ENCODE measurements at places on chromosomes 6 and 20.

- no peak for DNase-seq
Observed at GRCh38 chr20:58876437-58876836, 23.9 kb downstream of the GNAS start.

DNA sequence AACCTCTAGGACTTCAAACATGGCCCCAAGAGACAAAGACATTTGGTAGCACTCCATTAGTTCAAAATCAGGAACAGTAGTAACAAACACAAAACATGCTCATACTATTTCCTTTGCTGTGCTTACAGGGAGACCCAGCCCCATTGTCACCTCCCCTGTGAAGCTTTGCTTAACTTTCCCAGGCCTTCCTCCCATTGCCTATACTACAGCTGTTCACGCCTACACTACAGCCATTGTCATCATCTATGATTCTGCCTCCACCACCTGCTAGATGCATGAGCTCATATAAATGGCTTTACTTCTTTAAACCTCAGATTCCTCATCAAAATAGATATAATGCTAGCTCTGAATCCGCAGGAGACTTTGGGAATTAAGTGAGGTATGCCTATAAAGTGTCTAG, 8.7 kb downstream of the PHACTR1 start:
- DNase-seq: no peak

DNA sequence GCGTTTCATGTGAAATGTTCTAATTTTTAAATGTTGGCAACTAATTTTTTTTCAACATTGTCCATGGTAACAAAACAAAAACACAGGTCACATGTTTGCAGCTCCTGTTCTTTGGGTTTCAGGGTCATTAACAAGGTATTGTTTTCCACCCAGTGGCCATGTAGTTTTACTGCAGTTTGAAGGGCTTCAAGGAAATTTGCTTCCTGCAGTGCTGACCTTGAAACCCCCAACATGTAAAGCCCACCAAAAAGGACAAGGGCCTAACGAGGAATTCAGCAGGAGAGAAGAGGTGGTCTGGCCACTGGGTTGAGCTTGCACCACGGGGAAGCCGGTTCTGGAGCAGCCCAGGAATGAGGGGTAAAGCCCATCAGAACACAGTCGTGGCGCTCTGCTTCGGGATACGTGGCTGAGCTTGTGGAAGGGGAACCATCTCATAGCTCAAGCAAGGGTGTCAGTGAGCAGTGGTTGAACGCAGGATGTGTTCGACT, 13.9 kb upstream of the KLHL31 start:
- no peak for DNase-seq

DNA sequence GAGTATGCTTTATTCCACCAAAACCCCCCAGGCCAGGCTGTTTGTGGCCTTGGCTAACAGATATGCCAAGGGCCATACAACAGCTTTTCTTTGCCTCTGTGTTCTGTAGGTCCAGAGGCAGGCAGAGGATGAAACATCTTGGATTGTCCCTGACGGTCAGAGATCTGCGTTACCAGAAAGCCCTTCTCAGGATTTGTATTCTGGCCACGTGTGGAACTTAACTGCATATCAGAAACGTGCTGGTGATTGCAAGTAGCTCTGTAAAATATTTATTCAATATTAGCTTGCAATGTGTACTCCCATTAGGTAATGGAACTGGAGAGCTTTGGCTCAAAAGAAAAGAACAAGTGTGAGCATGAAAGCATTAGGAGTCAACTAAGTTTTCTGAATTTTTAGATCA, 275.0 kb downstream of the CBLN4 start:
- DNase-seq: no peak

DNA sequence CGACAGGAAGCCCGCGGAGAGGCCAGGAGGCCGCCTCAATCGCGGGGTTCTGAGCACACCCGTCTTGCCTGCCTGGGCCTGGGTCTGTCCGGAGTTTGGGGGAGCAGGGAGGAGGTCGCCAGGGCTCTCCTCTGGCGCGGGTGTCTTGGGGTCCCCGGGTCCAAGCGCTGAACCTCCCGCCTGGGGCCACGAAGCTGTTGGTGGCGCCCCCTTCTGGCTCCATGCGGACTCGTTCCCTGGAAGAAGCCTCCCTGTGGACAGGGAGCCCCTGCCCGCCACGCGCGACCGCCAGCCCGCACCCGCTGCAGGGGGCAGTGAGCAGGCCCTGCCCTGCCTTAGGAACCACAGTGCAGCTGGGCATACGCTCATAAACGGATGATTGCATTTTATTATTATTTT, 44.7 kb downstream of the MCUR1 start:
- DNase-seq: no peak

GRCh38 chr6:74720923-74721322, 484.9 kb downstream of the COL12A1 start:
- DNase-seq: no peak

GRCh38 chr6:68973066-68973465, 338.0 kb downstream of the ADGRB3 start:
- no peak for DNase-seq

DNA sequence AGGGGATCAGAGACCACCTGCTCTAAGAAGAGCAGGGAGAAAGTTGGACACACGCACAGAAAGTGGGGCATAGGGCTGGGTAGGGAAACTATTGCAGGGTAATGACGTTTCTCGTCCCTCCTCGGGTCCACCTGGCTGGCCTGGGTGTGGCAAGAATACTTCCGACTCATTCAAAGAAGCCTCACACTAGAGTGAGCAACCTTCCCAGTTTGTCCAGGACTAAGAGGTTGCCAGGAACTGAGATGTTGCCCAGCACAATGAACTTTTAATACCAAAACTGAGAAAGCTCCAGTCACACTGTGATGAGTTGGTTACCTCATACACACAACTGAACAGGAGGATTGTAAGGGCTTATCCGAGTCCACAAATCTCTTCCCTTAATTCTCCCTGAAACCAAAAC, 74.5 kb upstream of the ADGRF1 start:
- no peak for DNase-seq

GRCh38 chr6:90106449-90106848, 190.2 kb downstream of the BACH2 start:
- DNase-seq: no peak

DNA sequence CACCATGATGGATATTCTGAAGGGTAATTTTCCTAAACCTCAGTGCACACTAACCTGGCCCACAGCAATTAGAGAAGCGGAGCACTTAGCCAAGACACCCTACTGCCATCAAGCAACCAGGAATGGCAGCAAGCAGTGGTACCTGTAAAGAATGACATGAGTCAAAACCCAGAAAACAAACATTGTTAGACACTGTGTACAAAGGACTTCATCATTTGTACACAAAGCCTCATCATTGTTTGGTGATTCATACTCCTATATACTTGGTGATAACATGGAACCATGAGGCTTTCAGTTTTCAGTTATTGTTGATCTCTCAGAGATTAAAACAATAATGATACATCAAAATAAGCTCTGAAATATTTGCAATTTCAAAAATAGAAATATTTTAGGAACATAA, 74.6 kb downstream of the MLIP start:
- DNase-seq: no peak

DNA sequence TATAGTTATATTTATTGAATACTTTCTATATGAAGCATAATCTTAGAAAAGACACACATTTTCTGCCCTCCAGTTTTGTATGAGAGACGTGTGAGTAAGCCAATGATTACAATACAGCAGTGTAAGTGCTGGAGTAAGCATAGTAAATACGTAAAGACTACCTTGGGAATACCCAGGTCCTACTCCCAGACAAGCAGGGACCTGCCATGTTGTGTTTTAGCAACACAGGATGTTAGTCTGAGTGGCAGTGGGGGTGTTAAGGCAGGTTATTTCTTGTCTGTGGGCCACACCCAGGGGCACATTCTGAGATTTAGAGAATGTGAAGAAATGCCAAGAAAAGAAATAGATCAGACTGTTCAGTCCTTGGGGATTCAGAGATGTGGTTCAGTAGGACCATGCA, 34.3 kb upstream of the RNF144B start:
- no peak for DNase-seq

GRCh38 chr6:64270083-64270482, 634.5 kb downstream of the PHF3 start:
- DNase-seq: no peak

- no peak for DNase-seq
Observed at GRCh38 chr20:16158090-16158975, 414.9 kb downstream of the KIF16B start.

DNA sequence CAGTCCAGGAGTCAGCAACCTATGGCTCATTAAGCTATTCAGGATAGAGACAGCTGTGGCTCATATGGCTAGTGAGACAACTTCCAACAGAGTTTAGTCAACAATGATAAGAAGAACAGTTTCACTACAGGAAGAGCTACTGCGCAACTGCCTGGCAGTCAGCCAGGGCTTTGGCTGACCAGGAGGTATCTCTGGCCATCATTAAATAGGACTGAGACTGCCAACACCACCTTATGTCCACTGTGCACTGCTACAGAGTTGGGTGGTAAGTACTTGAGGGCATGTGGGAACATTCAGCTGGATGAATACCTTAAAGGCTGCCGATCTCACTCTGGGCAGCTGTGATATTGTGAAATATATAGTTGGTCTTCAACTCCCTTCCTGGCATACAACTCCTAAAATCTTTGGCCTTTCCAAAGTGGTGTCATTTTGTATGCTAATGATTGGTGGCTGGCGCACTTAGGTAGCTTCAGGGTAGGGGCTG, 52.2 kb upstream of the FAM83C start:
- no peak for DNase-seq

GRCh38 chr20:45981261-45981660, 9.3 kb upstream of the ZNF335 start:
- no peak for DNase-seq

GRCh38 chr20:57140416-57140965, 126.0 kb downstream of the BMP7 start:
- no peak for DNase-seq

DNA sequence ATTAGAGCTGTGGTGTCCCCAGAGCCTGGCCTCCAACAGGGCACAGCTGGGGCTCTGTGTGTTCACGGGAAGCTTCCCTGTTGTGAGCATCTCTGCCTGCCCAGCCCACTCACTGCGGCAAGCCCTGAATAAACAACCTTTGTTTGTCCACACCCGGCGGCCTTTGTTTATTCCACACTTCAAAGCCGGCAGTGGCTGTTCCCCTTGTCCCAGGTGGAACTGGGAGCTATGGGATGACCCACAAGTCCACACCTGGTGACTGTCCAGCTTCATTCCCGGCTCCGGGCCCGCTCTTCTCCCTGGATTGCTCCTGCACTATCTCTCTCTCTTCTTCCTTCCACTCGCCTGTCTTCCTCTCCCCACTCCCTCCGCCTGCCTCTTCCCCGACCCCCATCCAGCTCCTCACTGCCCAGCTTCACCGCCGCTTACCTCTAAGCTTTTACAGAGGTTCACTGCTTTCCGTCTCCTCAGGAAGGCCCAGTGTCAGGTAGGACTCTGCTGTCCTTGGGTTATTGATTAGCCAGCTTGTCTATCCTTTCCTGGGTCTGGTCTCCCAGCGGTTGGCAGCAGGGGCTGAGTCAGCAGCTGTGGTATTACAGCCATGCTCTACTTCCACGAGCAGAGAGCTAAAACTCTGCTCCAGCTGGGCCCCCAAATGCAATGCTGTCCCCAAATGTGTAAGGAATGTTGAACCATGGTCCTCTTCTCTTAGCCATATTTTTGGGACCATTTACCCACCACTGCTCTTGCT, 17.8 kb downstream of the DACT2 start:
- no peak for DNase-seq

DNA sequence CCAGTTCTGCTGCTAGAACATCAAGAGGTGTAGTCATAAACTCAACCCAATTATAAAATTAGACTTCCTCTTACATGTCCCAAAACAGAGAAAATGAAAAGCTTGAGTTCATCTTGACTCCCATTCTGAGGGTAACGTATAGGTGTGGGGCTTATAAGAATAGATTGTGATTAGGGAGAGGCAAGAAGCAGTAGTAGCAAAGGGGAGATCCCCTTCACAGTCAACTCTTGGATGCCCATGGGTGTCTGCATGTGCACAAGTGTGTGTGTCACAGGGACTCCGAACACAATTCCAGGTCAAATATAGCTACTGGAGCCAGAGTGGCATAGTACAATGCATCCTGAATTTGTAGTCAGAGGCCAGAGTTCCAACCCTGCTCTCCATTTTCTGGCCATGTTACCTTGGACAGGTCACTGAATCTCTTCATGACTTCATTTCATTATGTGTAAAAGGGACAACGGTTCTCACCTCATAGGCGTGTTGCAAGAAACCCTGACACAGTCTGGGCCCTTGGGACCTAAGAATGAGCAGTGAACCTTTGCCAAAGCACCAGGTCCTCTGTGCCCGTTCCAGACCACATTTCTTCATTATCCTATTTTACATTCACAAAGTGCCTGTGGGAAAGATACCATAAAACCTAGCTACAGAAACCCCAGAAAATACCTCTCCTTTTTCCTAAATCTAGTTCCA, 11.8 kb downstream of the GSTA4 start:
- no peak for DNase-seq

DNA sequence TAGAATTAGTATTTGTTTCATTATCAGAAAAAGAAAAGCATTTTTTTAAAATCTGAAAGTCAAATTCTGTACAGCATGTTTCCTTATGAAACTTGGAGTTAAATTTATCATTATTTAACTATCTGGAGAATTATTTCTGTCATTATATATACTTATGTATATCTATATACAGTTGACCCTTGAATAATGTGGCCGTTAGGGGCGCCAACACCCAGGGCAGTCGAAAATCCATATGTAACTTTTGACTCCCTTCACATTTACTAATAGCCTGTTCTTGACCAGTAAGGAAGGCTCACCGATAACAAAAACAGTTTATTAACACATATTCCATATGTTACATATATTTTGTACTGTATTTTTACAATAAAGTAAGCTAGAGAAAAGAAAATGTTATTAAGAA, 341.2 kb downstream of the ADGRB3 start:
- DNase-seq: no peak

DNA sequence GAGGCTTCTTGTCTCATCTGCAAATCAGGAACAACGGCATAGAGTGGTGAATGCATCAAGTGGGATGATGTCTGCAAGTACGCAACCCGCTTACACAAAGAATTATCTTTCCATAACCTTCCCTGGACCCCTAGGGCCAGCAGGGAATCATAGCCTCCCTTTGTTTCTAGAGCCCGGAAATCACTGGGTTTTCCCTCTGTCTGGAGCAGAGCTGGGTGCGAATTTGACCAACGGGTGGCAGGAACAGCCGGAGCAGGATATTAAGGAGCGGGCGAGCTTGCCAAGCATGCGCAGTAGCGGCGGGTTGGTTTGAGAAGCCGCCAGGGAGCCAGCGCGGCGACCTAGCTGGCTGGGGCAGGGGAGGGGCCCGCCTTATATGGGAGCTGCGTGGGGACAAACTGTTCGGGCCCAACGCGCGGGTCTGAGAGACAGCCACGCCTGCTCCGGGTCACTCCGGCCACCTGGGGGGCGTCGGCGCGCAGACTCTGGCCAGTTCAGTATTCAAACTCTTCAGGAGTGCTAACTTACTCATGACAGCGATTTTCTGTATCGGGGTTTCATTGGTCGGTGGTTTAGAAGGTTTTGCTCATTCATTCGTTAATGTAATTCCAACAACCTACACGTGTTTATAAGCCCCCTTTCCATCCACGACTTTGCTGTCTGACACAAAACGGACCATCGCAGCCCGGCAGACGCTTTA, 1.6 kb upstream of the KIF16B start:
- DNase-seq: peak; percentile 33

- no peak for DNase-seq
Observed at GRCh38 chr20:63360850-63361518, at the start of gene CHRNA4. Gene CHRNA4, minus strand, starts transcription at chr20:63361349. Its CDS starts 184 bp downstream, at chr20:63361165.

- DNase-seq: no peak
Observed at GRCh38 chr6:117233145-117233544, 32.2 kb upstream of the VGLL2 start.

All from stimulated activated CD4-positive, alpha-beta T cell treated with anti-CD3 and anti-CD28 coated beads, TNF-alpha, amount 100 ng/mL, for 1 hour (primary cell).